ENCODE measurements at places on chromosomes 1 and 21. TPM values are rescaled to one million over a fixed set of nuclear protein-coding genes. Genes with fewer than 3 reads are reported as not detected.

The ALX3 gene
- total RNA-seq = 1.4 TPM

The NAV1 gene
- total RNA-seq = 44.9 TPM

DNA sequence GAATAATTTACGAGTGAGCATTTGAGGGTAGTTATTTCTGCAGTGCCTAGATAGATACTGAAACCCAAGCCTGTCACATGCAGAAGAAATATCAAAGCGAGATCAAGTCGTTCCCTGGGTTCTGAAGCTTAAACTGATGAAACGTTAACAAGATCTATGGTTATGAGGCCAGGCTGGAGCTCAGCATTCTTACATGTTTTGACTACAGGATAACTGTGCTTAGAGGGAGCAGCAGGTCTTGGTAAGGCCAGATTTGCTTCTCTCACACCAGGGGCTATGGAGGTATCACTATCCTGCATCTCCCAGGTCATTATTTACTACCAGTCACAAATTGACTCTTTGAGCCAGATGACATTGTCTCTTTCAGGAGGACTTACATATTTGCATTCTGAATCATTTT lies 1401.4 kb upstream of the PRMT6 start:
- DNase-seq = no peak

GRCh38 chr1:68449901-68450300 lies at the start of gene RPE65:
RPE65 (minus strand) TSS chr1:68449954; CDS start chr1:68449905, 49 bp downstream.
- DNase-seq = no peak

The GBP6 gene
- 0.29 TPM for total RNA-seq

The DEPDC1 gene
- total RNA-seq = 9.7 TPM

GRCh38 chr21:38945545-38946245 lies 140.0 kb downstream of the ETS2 start:
- DNase-seq = no peak

DNA sequence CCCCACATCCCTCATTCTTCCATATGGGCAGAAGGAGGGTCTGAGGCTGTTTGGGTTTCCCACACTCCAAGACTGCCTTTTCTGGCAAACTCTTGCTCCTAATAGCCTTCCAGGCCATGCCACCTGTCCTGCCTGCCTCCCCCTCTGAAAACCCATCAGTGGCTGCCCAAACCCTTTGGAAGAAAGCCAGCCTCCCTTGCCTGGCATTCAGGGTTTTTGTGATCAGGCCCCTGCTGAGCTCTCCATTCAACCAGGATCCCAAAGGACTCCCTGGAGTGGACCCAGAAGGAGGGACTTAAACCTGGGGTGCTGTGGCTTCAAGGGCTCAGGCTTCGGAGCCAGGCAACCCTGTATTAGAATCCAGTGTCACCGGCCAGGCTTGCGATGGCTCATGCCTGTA lies 4.2 kb upstream of the GUCA2A start:
- DNase-seq = no peak

Measured in type B pancreatic cell (in vitro differentiated cells).